ENCODE measurements at places on chromosomes 3 and 15. TPM values are rescaled to one million over a fixed set of nuclear protein-coding genes. Genes with fewer than 3 reads are reported as not detected.

CLSTN2 gene
- total RNA-seq, result 0.53 TPM

MUC13 gene
- not detected for total RNA-seq

CYP11A1 gene
- total RNA-seq, result 0.16 TPM

CCR8 gene
- not detected for total RNA-seq

IL16 gene
- not detected for total RNA-seq

NOX5 gene
- total RNA-seq, result 1.0 TPM

SNRPN gene
- total RNA-seq, result 69.8 TPM

FEM1B gene
- 40.2 TPM for total RNA-seq

KBTBD13 gene
- total RNA-seq, result not detected

GDPGP1 gene
- 7.5 TPM for total RNA-seq

PPP2R3A gene
- 10.5 TPM for total RNA-seq

DAPK2 gene
- total RNA-seq, result 1.2 TPM

GABRG3 gene
- total RNA-seq, result not detected

SLC7A14 gene
- not detected for total RNA-seq

ECE2 gene
- not detected for total RNA-seq

CHRNA7 gene
- total RNA-seq, result not detected

TNNC1 gene
- total RNA-seq, result not detected

GALNT15 gene
- 0.57 TPM for total RNA-seq

MASP1 gene
- 0.23 TPM for total RNA-seq

CPEB1 gene
- 0.04 TPM for total RNA-seq

CERS3 gene
- total RNA-seq, result 10.7 TPM

VEPH1 gene
- 0.34 TPM for total RNA-seq

CCDC54 gene
- total RNA-seq, result not detected

BCL6 gene
- 4.9 TPM for total RNA-seq

GABRB3 gene
- 1.8 TPM for total RNA-seq

TM4SF4 gene
- total RNA-seq, result not detected

SCN5A gene
- under 0.01 TPM for total RNA-seq

FANCD2OS gene
- not detected for total RNA-seq

SERPINI2 gene
- total RNA-seq, result not detected

GRAMD2A gene
- 7.5 TPM for total RNA-seq

ZNF660 gene
- total RNA-seq, result 0.72 TPM

HHATL gene
- not detected for total RNA-seq

CHRD gene
- total RNA-seq, result not detected
